ENCODE measurements at places on chromosomes 12 and 14.

DNA sequence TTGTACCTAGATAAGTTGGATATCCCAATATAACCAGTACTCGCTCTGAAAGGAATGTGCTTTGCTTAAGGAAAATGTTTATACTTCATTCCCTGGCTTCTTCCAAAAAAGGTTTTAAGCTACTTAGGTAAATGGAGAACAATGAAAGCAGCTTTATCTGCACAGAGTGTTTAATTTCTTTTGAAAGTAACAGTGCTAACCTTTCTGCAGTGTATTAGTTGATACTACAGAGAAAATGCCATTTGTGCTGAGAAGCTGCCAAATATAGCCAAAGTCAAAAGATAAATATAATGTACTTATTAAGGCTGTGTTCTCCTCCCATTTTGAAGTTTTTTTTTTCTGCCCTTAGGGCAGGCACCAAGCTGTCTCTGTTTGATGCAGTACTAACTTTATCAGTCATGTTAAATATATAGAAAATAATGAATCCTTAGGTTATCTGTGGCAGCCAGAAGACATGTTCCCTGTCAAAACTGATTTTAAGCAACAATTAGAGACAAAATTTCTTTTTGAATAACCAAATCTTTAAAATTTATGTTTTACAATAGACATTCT is 145.4 kb upstream of the KITLG start:
- no peak for DNase-seq

DNA sequence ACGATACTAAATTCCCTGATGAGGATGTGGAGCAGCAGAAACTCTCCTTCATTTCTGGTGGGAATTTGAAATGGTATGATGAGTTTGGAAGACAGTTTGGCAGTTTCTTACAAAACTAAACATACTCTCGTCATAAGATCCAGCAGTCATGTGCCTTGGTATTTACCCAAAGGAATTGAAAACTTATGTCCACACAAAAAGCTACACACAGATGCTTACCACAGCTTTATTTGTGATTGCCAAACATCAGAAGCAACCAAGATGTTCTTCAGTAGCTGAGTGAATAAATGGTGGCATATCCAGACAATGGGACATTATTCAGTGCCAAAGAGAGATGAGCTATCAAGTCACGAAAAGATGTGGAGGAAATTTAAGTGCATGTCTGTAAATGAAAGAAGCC is 10.7 kb upstream of the APOLD1 start:
- DNase-seq = no peak

DNA sequence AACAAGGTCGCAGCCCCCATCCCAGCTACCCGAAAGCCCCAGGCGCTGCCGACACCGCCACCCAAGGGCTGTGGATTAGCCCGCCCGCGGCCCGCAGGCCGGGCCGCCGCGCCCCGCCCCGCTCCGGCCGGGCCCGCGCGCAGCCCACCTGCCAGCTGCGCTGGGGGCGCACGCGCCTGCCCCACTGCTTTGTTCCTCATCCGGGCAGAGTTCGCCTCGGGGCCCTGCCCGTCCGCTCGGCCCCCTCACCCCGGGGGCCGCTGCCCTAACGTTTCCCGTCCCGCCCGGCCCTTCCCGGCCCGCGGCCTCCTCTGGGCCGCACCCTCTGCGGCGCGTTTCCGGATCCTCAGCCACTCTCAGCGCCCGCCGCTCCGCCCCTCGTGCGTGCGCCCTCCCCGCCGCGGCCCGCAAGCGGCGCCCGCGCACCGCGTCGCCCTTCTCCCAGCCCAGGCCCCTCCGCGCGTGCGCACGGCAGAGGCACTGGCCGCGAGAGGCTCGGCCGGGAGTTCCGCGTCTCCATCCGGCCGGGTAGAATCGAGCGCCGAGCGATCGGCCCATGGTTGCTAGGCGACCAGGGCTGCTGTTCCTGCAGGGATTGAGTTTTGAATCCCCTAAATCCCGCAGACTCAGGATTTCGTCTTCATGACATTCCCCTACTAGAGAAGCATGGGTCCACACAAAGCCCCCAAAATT is at the start of gene PRDM4:
TSS of gene PRDM4 (minus strand) at position 329 of the 693 bp plus-strand sequence. CDS start 622 bp downstream, outside the sequence.
- peak; percentile 83 for DNase-seq

GRCh38 chr12:64757771-64758170 is 1.4 kb downstream of the GNS start:
- DNase-seq = no peak

DNA sequence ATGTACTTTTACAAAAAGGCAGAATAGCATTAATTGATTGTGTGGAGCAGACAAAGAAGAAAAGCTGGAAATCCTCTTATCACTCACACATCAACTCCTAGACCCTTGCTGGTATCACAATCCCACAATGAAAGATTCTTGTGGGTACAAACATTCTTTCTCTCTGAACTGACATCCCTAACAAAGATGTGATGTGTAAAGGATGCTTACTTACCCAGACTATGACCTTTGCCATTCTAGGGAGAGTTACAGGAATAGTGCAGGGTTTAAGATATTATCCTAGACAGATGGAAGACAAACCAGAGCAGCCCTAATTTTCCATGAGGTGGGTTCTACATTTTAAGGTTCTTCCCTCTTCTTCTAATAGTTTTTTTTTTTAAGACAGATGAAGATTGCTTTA is 60.4 kb upstream of the SLC6A15 start:
- no peak for DNase-seq

DNA sequence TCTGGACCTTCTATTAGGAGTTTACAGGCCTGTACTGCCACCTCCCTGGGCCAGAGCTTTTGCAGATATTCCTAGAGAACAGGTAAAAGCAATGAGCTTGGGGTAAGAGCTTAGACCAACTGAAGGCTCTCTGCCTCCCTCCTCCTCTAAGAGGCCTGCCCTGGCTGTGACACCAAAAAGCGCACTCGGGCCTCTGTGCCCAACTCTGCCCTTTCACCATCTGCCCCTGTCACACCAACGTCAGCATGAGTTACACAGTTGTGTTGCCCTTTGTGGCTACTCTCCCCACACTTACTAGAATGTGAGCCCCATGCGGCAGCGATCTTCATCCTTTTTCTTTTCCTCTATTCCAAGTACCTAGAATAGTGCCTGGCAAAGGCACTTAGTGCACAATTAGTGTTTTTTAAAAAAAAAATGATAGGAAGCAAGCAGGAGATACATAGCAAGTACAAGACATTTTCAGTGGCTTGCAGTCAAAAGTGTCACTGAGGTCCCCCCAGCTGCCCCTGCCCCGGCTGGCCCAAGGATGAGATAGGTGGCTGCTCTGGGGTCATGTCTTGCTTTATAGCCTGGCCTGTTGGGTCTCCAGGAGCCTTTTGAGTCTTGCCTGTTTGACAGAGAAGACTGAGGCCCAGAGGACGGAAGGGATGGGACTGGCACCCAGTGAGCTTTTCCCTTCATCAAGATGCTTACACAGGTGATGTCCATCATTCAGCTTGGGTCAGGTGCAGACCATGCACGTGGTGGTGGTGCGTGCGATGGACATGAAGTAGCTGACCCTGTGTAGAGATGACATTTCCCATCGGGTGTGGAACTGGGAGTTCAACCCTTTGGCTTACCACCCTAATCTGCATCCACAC is 12.5 kb downstream of the CKB start:
- DNase-seq = no peak

- no peak for DNase-seq
These were observed 160.9 kb downstream of the ALG10B start for GRCh38 chr12:38477340-38478090.

DNA sequence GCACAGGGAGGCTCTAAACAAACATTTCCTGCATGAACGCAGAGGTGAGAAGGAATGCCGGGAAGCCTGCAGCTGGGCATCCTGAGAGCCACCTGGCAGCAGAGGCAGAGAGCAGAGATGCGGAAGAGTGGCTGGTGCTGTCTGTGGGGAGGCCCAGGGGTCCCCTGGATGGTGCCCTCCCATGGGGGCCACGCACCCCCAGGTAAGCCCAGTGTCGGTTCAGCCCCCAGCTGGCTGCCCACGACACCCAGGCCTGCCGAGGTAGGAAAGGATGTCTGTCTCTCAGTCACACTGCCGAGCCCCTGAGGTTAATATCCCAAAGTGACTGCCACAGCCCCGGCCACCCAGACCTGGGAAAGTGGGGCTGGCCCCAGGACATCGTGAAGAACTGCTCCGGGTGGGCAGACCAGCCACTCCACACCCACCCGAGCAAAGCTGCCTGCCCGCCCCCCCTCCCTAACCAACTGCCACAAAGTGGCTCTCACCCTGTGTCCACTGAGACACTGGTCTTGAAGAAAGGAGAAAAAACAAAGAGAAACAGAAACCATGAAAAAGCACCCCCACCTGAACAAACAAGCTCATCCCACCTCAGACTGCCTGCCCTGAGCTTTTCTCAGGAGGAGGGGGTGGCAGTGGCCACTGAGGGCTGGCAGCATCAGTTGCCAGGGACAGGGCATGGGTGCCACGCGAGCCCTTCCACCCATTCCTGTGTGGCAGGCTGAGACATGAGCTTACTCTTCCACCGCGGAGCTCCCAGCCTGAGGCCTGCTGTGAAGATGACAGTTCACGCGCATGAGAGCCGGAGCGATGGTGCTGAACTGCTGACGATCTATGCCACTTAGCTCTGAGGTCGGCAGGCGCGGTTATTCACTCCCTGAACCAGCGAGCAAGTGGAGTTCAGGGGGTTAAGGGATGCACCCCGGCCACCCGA is 40.8 kb downstream of the CCDC88C start:
- no peak for DNase-seq

DNA sequence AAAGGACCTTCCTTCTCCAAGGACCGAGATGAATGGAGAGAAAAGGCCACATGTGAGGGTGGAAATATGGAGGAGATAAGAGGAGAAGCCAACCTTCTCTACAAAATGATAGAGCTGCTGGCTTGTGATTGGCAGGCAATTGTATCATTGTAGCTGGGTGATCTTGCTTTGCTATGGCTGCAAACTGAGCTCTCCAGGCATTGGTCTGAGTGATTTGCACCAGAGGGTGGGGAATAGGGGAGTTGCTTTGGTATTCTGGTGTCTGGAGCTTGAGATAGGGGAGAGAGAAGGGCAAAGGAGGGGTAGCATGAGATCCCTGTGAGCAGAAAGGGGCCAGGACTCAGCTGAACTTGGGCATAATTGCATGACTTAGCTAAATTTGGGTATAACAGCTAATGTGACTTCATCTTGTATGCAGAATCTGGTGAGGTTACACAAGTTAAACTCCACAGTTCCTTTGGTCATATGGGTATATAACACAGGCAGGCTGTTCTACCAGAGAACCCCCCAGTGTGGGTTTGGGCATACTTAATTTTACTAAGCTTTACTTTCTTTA is 72.0 kb downstream of the FOS start:
- DNase-seq = no peak

DNA sequence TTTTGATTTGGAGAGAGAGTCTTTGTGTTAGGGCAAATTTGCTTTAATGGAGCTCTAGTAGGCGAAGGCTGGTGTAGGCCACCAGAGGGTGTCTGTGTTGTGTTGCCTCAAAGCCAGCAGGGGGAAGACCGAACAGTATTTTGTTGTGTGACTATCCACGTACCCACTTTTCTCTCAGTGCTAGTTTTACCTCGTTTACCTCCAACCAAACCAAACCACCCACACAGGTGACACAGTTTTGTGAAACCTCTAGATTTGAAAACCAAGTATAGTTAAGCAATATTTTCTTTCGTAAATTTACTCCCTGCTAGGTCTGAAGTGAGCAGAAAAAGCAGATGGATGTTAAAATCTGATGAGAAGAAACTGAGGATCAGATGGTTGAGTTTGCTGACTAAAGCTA is 36.3 kb upstream of the NPFF start:
- peak; percentile 31 for DNase-seq

GRCh38 chr12:99334285-99335056 is 313.1 kb upstream of the GARIN6 start:
- no peak for DNase-seq

- DNase-seq = no peak
These were observed 233.5 kb downstream of the EFCAB11 start for GRCh38 chr14:89720741-89721729.

GRCh38 chr12:42396473-42397259 is 70.7 kb downstream of the PPHLN1 start:
- DNase-seq = no peak

- no peak for DNase-seq
These were observed 1.3 kb downstream of the TM7SF3 start for GRCh38 chr12:27012982-27013255.

DNA sequence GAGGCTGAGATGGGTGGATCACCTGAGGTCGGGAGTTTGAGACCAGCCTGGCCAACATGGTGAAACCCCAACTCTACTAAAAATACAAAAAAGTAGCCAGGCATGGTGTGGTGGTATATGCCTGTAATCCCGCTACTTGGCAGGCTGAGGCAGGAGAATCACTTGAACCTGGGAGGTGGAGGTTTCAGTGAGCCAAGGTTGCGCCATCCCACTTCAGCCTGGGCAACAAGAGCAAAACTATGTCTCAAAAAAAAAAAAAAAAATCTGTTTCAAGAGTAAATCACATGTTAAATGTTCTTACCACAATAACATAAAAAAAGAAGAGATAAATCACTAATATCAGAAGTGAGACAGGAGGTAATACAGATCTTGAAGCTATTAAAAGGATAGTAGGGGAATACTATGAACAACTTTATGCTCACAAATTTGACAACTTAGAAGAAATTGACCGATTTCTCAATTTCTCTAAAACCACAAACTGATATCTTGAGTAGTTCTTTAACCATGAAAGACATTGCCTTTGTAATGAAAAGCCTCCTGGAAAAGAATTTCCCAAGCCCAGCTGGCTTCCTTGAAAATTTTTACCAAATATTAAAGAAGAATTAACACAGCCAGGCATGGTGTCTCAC is 37.7 kb downstream of the TAOK3 start:
- DNase-seq = no peak

DNA sequence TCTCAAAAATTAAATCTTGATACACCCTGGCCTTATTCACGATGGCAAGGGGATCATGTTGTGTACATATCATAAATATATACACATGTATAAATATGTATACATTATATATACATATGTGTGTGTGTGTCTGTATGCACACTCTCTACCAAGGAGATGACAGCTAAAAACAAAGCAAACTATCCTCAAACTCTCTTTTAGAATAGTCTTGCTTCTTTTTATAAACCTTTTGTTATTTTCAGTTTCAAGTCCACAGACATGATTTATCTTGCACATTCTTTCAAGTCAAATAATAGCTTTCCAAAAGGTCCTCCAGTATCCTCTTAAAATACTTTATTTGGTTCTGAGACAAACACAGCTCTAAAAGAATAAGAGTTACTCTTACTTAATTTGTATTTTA is 8.4 kb downstream of the ANO6 start:
- no peak for DNase-seq

GRCh38 chr14:82647088-82647810 is 1113.6 kb upstream of the SEL1L start:
- DNase-seq = no peak

DNA sequence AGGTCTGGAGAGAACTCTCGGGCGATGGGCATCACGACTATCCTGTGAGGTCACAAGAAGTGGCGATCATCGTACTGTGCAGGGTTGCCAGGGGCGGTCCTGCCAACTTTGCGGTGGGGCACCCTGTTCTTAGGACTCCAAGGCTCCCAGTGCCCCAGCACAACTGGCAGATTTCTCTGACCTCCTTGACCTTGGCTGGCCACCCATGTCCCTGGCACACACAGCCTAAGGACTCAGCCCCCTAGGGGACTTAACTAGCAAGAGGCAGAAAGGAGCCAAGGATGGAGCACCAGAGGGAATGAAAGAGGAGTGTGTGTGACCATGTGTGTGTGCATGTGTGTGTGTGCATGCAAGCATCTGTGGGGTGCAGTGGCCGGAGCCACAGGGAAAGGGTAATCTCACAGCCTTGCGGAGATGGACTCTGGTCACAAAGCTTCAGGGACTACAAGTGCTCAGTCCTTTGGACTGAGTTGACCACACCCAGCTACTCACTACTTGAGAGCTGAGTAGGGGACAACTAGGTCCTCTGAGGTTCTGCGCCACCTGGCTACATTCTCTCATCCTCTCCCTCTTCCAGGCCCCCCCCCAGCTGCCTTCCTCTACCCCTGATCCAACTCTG is 13.7 kb downstream of the SLC48A1 start:
- DNase-seq = no peak

- DNase-seq = no peak
These were observed 244.4 kb downstream of the ATXN7L3B start for GRCh38 chr12:74781991-74782485.
